ENCODE measurements at places on chromosomes 6 and 20.
A peak's percentile ranks its signal among the peaks of the same experiment; 100 is the strongest.

- no peak for DNase-seq
These were observed 283.4 kb downstream of the TBC1D7 start for GRCh38 chr6:13044896-13045295.

- no peak for DNase-seq
These were observed 18.0 kb downstream of the TCFL5 start for GRCh38 chr20:62843656-62844055.

- no peak for DNase-seq
These were observed 20.4 kb downstream of the PAX1 start for GRCh38 chr20:21725892-21726291.

GRCh38 chr6:23368557-23368956, 757.5 kb upstream of the NRSN1 start:
- no peak for DNase-seq

DNA sequence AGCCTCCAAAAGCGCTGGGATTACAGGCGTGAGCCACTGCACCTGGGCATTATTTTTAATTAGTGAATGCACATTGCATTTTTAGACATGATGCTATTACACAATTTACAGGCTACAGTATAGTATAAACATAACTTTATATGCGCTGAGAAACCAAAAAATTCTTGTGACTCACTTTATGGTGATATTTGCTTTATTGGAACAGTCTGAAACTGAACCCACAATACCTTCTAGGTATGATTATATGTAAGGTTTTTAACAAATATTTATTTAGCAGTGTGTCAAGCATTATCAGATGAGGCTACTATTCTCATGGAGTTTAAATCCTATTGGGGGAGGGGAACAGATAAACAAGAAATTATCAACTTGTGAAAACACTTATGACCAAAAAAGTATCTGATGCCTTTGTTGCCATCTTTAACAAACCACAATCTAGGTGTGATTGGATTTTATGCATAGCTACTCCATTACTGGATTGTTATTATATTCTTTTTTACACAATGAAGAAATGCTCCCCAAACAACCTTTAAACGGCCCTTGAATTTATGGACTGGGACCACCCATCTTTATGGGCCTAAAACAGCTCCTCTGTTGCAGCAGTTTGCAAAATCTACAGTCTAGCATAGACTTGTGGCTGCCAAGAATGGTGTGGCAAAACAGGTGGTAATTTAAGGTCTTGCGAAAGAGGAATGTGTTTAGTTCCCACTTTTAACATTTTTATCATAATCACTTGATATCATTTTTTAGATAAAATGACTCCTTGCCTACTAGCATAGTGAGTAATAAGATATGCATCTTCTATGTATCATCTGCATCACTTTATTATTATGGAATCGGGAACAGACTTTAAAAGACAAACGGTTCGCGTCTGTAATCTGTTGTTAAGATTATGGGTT, 159.2 kb upstream of the C6orf118 start:
- no peak for DNase-seq

- DNase-seq = no peak
These were observed 5.0 kb downstream of the UST start for GRCh38 chr6:148751793-148752170.

GRCh38 chr6:7684076-7684475, 41.8 kb upstream of the BMP6 start:
- no peak for DNase-seq

- DNase-seq = no peak
These were observed 153.7 kb upstream of the PTPN1 start for GRCh38 chr20:50356525-50356885.

- no peak for DNase-seq
These were observed 169.5 kb downstream of the VEGFA start for GRCh38 chr6:43939281-43940070.

DNA sequence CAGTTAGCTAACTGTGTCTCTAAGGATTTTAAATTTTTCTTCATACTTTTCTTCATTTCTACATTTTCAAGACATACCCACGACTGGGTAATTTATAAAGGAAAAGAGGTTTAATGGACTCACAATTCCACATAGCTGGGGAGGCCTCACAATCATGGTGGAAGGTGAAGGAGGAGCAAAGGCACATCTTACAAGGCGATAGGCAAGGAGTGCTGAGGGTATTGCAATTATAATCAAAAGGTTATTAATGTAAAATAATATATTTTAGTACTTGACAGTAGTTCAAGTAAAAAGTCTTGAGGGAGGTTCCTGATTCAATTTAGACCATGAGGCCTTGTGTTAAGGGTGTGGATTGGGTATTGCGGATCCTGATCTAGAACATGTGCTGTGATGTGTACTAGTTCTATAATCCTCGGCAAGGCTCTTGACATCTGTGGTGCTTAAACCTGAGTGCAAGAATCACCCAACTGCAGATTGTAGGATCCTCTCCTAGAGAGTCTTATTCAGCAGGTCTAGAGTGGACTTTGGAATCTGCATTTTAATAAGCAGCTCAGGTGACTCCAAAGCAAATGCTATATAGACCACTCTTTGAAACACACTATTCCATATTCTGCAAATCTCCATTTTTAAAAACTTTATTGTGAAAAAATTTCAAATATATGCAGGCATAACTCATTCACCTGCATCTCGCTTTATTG, 7.2 kb upstream of the ABCC10 start:
- no peak for DNase-seq

GRCh38 chr6:99712519-99712918, 105.9 kb downstream of the PRDM13 start:
- no peak for DNase-seq

GRCh38 chr6:166400181-166400580, 17.4 kb upstream of the MPC1 start:
- no peak for DNase-seq

- DNase-seq = no peak
These were observed 70.4 kb downstream of the BACH2 start for GRCh38 chr6:90226257-90226656.

- no peak for DNase-seq
These were observed 49.4 kb upstream of the SLC22A23 start for GRCh38 chr6:3506200-3506599.

GRCh38 chr6:138086573-138087196, 20.5 kb downstream of the PERP start:
- DNase-seq = no peak

- no peak for DNase-seq
These were observed 678.1 kb downstream of the KIF16B start for GRCh38 chr20:15895126-15895525.

- no peak for DNase-seq
These were observed 53.0 kb downstream of the SMOC2 start for GRCh38 chr6:168493976-168494375.

GRCh38 chr6:2976571-2977085, 5.3 kb upstream of the SERPINB6 start:
- DNase-seq = no peak

DNA sequence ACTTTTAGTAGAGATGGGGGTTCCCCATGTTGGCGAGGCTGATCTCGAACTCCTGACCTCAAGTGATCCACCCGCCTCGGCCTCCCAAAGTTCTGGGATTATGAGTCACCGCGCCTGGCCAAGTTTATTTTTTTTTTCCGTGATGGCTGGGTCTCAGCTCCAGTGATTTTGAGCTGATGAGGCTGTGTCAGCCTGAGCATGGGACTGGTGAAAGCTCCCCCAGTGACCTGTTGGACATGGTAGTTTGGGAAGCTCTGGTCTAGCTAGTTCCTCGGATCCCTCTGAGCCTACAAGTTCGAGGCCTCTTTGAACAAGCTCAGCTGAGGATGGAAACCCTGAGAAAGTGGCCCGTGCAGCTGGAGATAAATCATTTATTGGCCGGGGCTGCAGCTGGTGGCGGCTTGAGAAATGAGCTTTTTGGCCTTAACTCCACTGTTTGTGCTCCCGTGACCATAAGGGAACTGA, 126.8 kb downstream of the SNX5 start:
- no peak for DNase-seq

GRCh38 chr6:135163440-135163738, 17.7 kb upstream of the MYB start:
- DNase-seq = peak; percentile 4

- no peak for DNase-seq
These were observed 16.8 kb downstream of the LAMA4 start for GRCh38 chr6:112237595-112237994.

- DNase-seq = no peak
These were observed 193.1 kb upstream of the SIM1 start for GRCh38 chr6:100657678-100658330.

GRCh38 chr6:106803188-106803587, 171.3 kb downstream of the CD24 start:
- DNase-seq = no peak

DNA sequence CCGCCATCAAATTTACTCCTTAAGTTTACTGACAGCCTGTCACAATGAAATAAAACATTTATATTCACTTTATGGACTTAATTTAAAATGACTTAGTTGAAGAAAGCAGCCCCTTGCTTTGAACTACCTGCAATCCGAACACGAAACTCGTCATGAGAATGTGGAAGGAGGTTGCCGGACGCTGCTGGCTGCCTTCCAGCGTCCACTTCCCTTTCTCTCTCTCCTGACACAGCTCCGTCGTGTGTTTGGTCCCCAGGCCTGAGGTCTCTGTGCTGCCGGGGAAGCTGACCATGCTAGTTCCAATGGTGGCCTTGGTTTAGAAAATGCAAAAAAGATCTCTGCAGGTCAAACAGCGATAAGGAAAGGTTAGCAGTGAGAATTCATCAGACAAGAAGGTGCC, 519.7 kb downstream of the CDH26 start:
- DNase-seq = no peak

DNA sequence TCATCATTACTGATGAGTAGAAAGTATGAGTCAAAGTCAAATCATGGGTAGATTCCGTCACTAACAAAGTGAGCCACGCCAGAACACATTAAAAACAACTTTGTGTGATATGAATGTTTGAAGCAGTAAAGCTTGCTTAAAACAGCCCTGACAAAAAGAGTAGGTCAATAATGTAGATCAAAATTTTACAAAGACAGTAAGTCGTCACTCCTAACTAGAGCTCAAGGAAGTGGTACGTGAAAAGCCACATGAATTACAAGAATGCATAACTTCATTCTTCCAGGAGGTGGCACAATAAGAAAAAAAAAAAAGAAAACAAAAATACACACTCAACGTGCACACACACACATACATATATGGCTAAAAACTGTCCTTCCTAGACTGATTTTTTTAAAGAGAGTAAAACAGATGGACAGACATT, 69.9 kb downstream of the HACE1 start:
- DNase-seq = no peak

DNA sequence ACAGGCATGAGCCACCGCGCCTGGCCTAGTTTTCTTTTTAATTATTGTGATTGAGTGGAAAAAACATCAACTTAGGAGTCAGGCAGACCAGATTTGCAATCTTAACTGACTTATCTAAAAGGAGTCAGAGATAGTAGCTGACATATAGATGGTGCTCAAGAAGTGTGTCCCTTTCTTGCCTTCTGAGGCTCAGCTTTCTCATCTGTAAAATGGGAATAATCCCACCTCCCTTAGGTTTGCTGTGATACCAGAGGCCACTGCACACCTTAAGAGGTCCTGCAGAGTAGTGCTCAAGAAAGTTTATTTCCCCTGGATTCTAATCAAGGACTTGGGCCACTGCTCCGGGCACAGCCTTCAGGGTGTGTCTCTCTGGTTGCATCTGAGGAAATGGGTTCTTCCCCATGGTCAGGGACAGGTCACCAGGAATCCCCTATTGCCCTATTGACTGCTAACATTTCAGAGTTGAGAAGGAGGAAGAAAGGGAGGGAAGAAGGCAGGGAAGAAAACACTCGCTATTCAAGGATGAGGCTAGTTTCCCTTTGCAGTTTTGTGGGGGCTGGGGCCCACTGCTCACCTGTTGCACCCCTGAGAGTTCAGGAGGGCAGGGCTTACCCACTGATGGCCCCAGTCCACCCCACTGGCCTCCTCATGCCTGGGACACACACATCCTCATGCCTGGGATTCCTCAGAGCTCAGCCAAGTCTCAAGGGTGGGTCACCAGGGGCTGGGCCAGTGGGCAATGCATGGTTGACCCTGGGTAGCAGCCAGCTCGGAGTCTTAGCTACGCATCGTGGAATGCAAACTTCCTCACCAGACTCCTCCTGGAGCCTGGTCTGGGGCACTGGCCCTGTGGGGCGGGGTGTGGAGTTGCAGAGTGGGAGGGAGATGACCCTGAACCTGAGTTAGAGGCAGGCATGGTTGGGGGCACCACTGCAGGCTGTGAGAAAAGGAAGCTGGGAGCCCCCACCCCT, 21.2 kb downstream of the C6orf132 start:
- DNase-seq = no peak

GRCh38 chr20:57482796-57483195, 42.1 kb downstream of the CTCFL start:
- DNase-seq = no peak

- DNase-seq = no peak
These were observed 70.8 kb downstream of the TNFAIP3 start for GRCh38 chr6:137937834-137938233.

DNA sequence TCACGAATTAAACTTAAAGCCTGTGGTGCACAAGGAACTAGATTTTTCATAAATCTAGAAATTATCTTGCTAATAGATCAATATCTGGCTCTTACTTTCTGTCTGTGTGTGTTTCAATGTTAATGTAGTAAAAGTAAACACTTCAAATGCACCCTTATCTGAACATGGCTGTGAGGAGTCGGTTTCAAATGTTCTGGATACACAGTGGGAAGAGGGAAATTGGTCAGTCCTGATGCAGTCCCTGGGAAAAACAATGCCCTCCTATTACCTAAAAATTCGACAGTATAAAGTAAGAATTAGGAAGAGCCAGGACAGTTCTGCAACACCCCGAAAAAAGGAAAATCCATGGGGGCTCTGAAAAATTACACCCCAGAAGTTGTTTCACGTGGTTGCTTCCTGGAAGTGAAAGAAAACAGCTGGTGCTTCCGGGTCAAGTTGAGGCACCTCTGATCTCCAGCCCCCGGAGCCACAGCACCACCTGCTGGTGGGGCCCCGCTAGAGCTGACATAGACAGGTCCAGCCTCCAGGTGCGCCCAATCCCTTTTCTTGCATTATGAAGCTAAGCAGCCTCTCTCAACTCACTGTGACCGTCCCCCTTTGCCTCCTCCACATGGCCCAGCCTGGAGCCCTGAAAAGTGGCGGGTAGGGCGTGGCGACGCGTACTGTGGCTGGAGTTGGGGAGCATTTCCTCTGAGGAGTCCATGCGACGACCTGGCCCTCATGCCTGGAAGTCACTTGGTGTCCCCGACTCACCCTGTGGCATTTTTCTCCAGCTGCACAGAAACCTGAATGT, 8.3 kb downstream of the SEMG2 start:
- peak; percentile 9 for DNase-seq

DNA sequence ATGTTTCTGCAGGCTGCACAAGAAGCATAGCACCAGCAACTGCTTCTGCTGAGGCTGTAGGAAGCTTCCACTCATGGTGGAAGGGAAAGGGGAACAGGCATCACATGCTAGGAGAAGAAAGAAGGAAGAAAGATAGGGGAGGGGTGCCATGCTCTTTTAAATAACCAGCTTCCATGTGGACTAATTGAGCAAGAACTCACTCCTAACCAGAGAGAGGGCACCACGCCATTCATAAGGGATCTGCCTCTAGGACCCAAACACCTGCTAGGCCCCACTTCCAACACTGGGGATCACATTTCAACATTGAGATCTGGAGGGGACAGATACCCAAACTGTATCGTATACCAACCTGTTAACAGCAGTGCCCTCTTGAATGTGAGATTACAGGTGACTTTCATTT, 46.9 kb upstream of the ARMC2 start:
- DNase-seq = no peak

GRCh38 chr6:63452125-63452524, 120.2 kb upstream of the LOC128125822 start:
- no peak for DNase-seq

All from activated CD4-positive, CD25-positive, alpha-beta regulatory T cell (primary cell).